ENCODE measurements at places on chromosomes 5 and 9.

GRCh38 chr9:109496841-109497225 is 1.3 kb downstream of the PTPN3 start:
- DNase-seq, result no peak

DNA sequence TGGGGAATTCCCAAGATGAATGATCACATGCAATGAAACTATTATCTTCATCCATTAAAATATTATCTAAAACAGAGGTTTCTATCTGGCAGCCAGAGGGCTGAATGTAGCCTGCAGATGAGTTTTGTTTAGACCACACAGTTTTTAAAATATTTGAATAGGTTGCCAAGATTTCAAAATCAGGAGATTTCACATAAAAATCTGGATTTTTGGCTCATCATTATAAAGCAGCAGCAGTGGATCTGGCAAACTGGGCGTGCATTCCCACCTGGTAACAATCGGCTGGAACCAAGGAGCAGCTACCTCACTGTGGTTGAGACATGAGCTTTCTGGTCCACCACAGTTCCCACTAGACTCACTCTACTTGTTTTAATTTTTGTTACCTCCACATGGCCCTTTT is 155.1 kb downstream of the BNC2 start:
- DNase-seq, result no peak

GRCh38 chr9:127999461-127999860 is 18.7 kb upstream of the EEIG1 start:
- DNase-seq, result no peak

DNA sequence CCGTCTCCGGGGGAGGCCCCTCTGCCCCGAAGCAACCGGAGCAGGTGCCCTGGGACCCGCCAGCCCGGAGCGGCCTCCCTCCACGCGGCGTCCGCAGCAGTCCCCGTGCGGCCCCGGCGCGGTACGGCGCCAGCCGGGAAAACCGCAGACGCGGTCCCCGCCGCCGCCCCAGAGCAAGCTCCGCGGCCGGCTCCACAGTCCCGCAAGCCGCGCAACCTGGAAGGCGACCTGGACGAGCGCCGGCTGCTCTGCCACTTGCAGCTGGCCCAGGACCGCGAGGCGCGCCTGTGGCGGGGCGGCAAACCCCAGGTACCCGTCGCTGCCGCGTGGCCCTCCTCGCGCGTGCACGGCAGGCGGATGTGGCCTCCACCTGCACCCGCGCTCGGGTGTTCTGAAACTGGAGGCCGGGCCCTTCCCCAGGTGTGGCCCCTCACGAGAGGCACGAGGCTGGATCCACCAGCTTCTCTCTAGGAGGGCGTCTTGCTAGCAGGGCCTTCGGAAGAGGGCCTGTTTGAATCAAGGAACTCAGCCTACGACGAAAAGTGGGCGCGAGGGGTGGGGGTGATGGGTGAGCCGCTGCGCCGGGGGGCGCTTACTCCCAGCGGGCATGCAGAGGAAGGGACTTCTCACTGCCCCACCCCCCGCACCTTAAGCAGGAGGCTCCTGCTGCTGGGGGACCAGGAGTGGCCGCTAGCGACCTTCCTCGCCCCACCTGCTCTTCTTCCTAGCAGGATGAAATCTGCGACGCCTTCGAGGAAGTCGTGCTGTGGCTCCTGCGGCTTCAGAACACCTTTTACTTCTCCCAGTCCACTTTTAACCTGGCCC is 602 bp downstream of the CCNI2 start:
- peak; percentile 25 for DNase-seq

DNA sequence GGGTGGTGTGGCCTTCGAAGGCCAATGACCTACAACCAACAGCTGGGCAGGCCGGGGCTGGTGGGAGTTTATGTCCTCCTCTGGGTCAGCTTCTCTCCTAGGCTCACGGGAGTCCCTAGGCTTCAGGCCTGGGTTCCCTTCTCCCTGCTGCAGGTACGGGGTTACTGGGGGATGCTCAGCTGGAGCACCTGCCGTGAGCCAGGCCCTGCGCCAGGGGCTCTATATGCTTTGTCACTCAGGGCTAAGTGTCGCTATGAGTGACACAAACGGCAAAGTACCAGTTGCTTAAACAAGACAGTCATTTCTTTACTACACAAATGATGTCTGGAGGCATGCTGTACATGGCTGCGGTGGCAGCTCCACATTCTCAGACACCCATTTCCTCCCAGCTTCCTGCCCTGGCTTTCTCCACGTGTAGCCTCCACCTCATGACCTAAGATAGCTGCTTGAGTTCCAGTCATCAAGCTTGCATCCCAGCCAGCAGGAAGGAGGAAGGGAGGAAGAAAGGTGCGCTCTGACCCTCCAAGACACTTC is 22.5 kb upstream of the NINJ1 start:
- DNase-seq, result no peak

- DNase-seq, result no peak
Measured at GRCh38 chr9:37444890-37445289, 20.4 kb downstream of the ZBTB5 start.

DNA sequence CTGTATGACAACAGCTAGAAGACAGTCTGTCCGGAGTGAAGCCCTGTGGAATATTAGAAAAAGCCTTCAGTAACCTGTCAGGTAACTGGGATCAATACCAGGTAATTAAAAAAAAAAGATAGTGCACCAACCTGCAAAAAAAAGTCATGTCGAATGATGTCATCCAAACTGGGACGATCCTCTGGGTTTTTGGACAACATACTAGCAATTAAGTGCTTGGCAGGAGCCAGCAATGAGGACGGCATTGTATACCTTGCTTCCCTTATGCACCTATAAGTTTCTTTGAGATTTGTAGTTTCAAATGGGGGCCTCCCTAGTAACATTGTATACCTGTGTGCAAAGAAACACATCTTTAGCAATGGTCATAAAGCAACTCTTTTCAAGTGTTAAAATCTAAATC is 2.8 kb downstream of the PLK2 start:
- DNase-seq, result no peak
